Hepatic stellate cell (primary cell): ENCODE measurements at places on chromosomes 1 and 21.

GRCh38 chr21:44763050-44763378, 38.6 kb downstream of the UBE2G2 start:
- no peak for DNase-seq

DNA sequence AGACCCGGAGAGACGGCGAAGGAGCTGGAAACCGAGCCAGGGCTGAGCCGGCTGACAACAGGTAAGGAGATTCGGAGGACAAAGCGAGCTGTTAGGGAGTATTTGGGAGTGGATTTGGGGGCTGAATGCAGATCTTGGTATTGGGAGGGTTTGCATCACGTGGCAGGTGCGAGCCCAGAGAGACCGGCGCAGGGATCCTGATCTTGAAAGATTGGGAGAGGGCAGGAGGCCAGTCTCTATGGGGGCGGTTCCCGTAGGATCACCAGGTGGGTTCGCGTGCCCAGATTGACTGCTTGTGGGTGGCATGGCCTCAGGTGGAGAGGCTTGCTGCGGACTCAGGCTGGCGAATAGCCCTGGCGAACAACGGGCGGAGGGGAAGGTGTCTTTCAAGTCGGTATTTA, 204 bp downstream of the CIART start:
- DNase-seq, result no peak

GRCh38 chr1:41347276-41347675, 14.0 kb upstream of the FOXO6 start:
- DNase-seq, result no peak

- no peak for DNase-seq
These were observed 66.1 kb upstream of the FAM3B start for GRCh38 chr21:41250519-41250918.

DNA sequence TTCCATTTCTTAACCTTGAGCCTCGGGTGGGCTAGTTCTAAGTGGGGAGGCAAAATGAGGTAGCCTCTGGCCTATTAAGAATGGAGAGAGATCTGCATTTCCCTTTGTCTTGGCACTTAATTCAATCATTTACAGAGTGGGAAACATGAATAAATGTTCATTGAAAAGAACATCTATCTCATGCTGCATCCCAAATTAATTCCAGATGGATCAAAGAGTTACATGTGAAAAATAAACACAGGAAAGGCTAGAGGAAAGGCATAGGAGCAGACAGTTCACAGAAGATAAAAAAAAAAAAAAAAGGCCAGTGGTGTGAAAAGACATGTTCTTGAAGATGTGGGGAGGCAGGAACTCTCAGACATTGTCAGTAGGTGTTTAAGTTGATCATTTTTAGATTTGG, 35.7 kb upstream of the EPS8L3 start:
- no peak for DNase-seq
